ENCODE measurements at places on chromosomes 6 and 20.

GRCh38 chr6:54307439-54307910, 766 bp upstream of the TINAG start:
- DNase-seq, result no peak

- no peak for DNase-seq
These were observed 195.4 kb upstream of the RUNX2 start for GRCh38 chr6:45132658-45133294.

DNA sequence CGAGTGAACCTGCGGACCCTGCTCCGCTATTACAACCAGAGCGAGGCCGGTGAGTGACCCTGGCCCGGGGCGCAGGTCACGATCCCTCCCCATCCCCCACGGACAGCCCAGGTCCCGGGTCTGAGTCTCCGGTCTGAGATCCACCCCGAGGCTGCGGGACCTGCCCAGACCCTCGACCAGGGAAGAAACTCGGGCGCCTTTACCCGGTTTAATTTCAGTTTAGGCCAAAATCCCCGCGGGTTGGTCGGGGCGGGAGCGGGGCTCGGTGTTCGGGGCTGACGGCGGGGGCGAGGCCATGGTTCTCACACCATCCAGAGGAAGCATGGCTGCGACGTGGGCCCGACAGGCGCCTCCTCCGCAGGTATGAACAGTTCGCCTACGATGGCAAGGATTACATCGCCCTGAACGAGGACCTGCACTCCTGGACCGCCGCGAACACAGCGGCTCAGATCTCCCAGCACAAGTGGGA, 46.9 kb upstream of the TRIM26 start:
- DNase-seq, result peak; percentile 15

DNA sequence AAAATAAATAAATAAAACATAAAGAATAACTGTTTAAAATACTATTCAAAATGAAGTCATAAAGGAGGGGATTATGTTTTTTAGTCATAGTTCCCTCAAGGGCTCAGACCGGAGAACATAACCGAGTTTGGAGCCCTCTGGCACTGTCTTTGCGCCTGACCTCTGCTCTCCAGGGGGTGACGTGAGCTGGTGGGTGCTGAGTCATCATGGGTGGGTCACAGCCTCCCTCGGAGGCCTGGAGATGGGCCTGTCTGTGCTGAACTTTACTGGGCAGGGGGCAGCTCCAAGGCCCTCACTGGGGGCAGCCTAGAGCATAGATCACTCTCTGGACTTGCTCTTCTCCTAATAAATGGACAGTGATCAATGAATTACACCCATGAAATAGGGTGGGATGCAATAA, 3.1 kb upstream of the MAVS start:
- no peak for DNase-seq

DNA sequence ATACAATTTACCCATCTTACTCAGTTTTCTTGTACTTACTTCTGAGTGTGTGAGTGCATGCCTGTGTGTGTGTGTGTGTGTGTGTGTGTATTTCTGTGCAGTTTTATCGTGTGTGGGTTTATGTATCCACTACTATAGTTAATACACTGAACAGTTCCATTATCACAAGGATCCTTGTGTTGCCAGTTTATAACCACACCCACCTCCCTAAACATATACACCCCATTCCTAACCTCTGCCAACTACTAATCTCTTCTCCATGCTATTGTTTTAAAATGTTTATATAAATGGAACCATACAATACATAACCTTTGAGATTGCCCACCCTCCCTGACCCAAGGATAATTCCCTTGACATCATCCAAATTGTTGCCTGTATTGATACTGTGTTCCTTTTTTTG, 18.7 kb downstream of the POFUT1 start:
- DNase-seq, result no peak

DNA sequence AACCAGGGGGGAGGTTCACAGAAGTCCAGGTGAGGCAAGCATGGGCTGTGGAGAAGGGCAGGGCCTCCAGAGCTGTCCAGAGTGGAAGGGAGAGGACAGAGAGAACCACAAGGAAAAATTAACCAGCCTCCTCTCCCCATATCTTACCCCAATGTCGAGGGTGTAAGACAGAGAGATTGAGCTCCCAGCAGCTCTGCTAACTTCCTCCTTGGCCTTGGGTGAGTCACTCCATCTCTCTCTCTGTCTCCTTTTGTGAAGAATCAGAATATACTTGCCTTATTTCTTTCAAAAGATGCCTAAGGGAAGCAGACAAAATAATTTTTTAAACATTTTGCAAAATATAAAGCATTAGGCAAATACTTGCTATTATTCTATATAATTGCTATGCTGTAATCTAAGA, 58.3 kb upstream of the IYD start:
- no peak for DNase-seq

All from T-helper 1 cell (primary cell).